ENCODE measurements at places on chromosomes 5 and 9.

DNA sequence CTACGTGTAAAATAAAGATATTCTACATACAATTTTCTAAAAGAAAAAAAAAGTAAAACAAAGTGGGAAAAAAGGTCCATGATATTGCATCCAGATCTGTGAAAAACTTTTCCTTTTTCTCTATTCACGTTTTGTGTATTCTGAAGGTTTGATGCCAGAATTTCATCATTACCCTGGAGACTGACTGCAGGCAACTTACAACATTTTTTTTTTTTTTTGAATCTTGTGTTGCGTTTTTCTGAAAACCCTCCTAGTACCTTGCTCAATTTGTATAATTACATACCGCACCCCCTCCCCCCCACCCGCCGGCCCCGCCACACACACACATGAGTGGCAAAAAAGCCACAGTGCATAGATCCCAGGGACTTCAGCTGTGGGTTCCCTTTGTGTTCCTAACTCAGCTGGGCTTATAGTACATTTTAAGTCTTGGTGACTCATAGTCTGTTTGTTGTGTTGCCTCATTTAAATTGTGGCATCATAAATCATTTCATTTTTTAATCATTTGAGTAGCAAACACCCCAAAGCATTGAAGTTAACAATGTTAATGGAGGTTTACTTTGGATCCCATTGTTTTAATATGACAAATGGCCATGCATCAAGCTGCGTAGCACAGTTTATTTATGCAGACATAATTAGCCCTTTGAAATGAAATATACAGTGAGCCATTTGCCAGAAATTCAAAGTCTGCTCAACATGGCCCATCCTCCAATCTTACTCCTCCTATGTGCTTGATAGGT, 36.0 kb downstream of the PRDM6 start:
- H3K27ac ChIP-seq: no peak overlapping the region
- no peak for DNase-seq
- no peaks in the 10 kb centered on the region for H3K4me1 ChIP-seq
- no peaks in the 10 kb centered on the region for H3K36me3 ChIP-seq

DNA sequence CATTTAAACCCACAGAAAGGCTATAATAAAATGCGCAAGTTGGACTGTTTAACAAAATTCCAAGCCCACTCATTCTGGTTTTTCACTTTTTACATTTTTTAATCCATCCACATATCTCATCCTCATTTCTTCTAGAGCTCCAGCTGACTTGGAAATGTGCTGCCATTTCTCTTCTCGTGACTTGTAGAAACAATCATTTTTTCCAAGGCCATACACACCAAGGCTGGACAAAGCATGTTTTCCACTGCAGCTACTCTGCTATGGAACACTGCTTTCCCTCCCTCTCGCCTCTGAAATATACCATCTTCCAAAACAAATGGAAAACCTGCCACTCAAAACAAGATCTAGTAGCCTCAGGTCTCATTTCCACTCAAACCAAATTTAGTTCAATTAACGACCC, 141.1 kb downstream of the ESM1 start:
- DNase-seq: no peak
- peaks cover 3% of the 10 kb centered on the region for H3K27me3 ChIP-seq
- H3K4me3 ChIP-seq: no peak overlapping the region

GRCh38 chr5:79050498-79050897, 19.0 kb downstream of the DMGDH start:
- peaks cover 5% of the 10 kb centered on the region for H3K27me3 ChIP-seq
- no peaks in the 10 kb centered on the region for H3K36me3 ChIP-seq
- H3K4me1 ChIP-seq: no peaks in the 10 kb centered on the region
- DNase-seq: no peak

GRCh38 chr5:16957304-16958196, 21.5 kb upstream of the MYO10 start:
- no peaks in the 10 kb centered on the region for H3K27me3 ChIP-seq
- no peaks in the 10 kb centered on the region for H3K4me1 ChIP-seq
- DNase-seq: no peak
- H3K27ac ChIP-seq: no peak overlapping the region

GRCh38 chr9:87425202-87425601, 72.5 kb upstream of the DAPK1 start:
- H3K36me3 ChIP-seq: peaks cover 13% of the 10 kb centered on the region
- H3K27ac ChIP-seq: no peak overlapping the region
- DNase-seq: no peak
- no peak overlapping the region for H3K4me3 ChIP-seq
- no peaks in the 10 kb centered on the region for H3K27me3 ChIP-seq
- H3K4me1 ChIP-seq: no peaks in the 10 kb centered on the region

DNA sequence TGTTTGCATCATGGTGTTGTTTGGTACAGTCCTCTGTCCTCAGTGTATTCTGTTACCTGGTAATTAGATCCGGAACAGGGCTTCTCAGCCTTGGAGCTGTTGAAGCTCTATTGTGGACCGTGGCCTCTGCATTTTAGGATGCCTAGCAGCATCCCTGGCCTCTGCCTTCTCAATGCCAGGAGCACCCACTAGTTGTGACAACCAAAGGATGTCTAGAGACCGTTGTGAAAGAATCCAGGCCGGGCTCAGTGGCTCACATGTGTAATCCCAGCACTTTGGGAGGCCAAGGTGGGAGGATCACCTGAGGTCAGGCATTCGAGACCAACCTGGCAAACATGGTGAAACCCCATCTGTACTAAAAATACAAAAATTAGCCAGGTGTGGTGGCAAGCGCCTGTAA, 159.6 kb downstream of the CACNA1B start:
- no peak for DNase-seq
- no peaks in the 10 kb centered on the region for H3K36me3 ChIP-seq
- no peak overlapping the region for H3K4me3 ChIP-seq
- H3K27ac ChIP-seq: no peak overlapping the region
- peaks cover 14% of the 10 kb centered on the region for H3K27me3 ChIP-seq

DNA sequence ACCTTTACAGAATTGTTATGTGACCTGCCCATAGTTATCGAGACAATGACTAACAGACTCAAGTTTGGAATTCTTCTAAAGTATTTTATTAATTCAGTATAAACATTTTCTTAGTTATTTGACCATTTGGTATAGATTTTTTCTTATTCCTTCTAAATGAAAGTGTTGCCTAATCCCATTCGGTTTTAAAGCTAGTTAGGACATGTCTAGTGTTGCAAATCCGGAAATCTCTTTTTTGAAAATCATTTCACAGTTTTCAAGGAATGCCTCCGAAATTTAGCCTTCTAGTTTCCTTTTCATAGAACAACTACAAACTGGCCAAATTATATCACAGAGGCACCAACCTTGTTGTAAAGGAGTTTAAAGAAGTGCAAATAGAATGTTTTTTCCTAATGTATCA, 171.8 kb downstream of the XRCC4 start:
- H3K4me1 ChIP-seq: no peaks in the 10 kb centered on the region
- no peak overlapping the region for H3K4me3 ChIP-seq
- H3K36me3 ChIP-seq: no peaks in the 10 kb centered on the region
- H3K27me3 ChIP-seq: no peaks in the 10 kb centered on the region
- H3K27ac ChIP-seq: no peak overlapping the region

GRCh38 chr5:919356-920000, 26.8 kb downstream of the TRIP13 start:
- no peaks in the 10 kb centered on the region for H3K4me1 ChIP-seq
- peaks cover 2% of the 10 kb centered on the region for H3K27me3 ChIP-seq
- H3K4me3 ChIP-seq: no peak overlapping the region
- no peak for DNase-seq
- no peaks in the 10 kb centered on the region for H3K36me3 ChIP-seq

DNA sequence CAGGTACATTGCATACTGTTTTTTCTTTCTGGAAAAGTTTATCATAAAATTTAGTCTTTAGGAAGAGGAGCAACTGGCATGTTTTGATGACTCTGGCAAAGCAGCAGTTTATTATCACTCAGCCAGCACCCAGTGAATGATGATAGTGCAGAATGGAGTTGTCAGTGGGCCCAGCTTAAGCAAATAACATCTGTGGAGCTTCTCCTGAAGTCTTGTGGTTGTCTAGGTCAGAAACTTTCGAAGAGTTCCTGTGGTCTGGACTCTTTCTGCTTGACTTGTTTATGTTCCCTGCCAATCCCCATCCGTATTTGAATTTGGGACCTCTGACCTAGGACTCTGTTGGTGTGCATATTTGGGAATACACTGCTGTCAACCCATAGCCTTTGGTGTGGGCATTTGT, 38.1 kb upstream of the C5orf47 start:
- H3K4me1 ChIP-seq: no peaks in the 10 kb centered on the region
- H3K27me3 ChIP-seq: no peaks in the 10 kb centered on the region

- no peak overlapping the region for H3K4me3 ChIP-seq
- H3K27ac ChIP-seq: no peak overlapping the region
- no peaks in the 10 kb centered on the region for H3K4me1 ChIP-seq
- no peak for DNase-seq
- no peaks in the 10 kb centered on the region for H3K36me3 ChIP-seq
Measured at GRCh38 chr9:135379540-135380267, 99.9 kb upstream of the PPP1R26 start.

- peak overlapping the region; percentile 94 for H3K4me3 ChIP-seq
- H3K27ac ChIP-seq: no peak overlapping the region
- peaks cover 50% of the 10 kb centered on the region for H3K4me1 ChIP-seq
- DNase-seq: peak; percentile 8
Measured at GRCh38 chr5:98769959-98770208, 3.6 kb upstream of the RGMB start.

GRCh38 chr5:107253246-107253645, 417.5 kb downstream of the EFNA5 start:
- H3K4me3 ChIP-seq: no peak overlapping the region
- H3K4me1 ChIP-seq: peaks cover 18% of the 10 kb centered on the region
- no peak overlapping the region for H3K27ac ChIP-seq
- DNase-seq: no peak
- no peaks in the 10 kb centered on the region for H3K36me3 ChIP-seq

GRCh38 chr5:74950836-74951515, 84.8 kb upstream of the FAM169A start:
- no peak overlapping the region for H3K4me3 ChIP-seq
- no peak overlapping the region for H3K27ac ChIP-seq
- peaks cover 2% of the 10 kb centered on the region for H3K27me3 ChIP-seq
- no peaks in the 10 kb centered on the region for H3K4me1 ChIP-seq
- peaks cover 3% of the 10 kb centered on the region for H3K36me3 ChIP-seq
- no peak for DNase-seq

DNA sequence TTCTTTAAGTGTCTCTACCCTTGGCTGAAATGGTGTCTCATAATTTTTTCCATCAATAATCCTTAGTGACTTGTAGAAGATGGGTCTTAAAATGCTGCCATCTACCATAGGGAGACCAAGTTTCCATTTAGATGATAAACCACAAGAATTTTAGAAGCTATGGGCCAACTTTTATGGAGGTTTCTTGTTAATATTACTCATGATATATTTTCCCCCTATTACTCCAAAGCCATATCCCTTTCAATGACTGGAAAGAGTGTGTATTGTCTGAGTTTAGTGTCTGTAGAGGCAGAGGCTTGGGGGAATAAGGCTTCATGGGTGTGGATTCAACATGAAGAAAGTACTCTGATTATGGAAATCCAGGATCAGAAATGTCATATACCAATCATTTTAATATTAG, 507.3 kb upstream of the TNC start:
- H3K4me1 ChIP-seq: no peaks in the 10 kb centered on the region
- H3K27me3 ChIP-seq: no peaks in the 10 kb centered on the region
- H3K36me3 ChIP-seq: no peaks in the 10 kb centered on the region
- no peak overlapping the region for H3K27ac ChIP-seq
- DNase-seq: no peak

- no peaks in the 10 kb centered on the region for H3K4me1 ChIP-seq
- no peak for DNase-seq
- H3K36me3 ChIP-seq: no peaks in the 10 kb centered on the region
- H3K4me3 ChIP-seq: no peak overlapping the region
Measured at GRCh38 chr5:164175083-164175482, 669.7 kb downstream of the MAT2B start.

- no peak overlapping the region for H3K27ac ChIP-seq
- no peaks in the 10 kb centered on the region for H3K36me3 ChIP-seq
- H3K27me3 ChIP-seq: peaks cover 3% of the 10 kb centered on the region
- no peaks in the 10 kb centered on the region for H3K4me1 ChIP-seq
Measured at GRCh38 chr9:126117631-126118030, 209.0 kb upstream of the MVB12B start.

DNA sequence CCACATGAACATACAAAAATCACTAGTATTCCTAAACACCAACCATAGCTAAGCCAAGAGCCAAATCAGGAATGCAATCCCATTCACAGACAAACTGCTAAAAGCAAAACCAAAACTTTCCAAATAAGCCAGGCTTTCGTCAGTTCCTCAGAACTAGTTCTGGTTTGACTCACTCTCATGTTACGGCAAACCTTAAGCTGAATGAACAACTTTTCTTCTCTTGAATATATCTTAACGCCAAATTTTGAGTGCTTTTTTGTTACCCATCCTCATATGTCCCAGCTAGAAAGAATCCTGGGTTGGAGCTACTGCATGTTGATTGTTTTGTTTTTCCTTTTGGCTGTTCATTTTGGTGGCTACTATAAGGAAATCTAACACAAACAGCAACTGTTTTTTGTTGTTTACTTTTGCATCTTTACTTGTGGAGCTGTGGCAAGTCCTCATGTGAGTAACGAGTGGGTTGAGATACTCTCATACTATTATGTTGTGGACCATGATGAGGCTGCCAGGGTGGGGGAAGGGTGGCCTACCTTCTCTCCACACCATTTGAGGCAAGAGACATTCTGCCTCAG, at the start of gene PDCD1LG2:
PDCD1LG2 (plus strand) TSS at position 172 of the 572 bp plus-strand sequence. CDS start 12,016 bp downstream, outside the sequence.
- no peak for DNase-seq
- H3K4me3 ChIP-seq: no peak within 1 kb of the TSS
- no peaks in the 10 kb centered on the region for H3K4me1 ChIP-seq

- peaks cover 4% of the 10 kb centered on the region for H3K27me3 ChIP-seq
- no peaks in the 10 kb centered on the region for H3K36me3 ChIP-seq
- DNase-seq: no peak
Measured at GRCh38 chr5:171205375-171205774, 103.7 kb upstream of the TLX3 start.

DNA sequence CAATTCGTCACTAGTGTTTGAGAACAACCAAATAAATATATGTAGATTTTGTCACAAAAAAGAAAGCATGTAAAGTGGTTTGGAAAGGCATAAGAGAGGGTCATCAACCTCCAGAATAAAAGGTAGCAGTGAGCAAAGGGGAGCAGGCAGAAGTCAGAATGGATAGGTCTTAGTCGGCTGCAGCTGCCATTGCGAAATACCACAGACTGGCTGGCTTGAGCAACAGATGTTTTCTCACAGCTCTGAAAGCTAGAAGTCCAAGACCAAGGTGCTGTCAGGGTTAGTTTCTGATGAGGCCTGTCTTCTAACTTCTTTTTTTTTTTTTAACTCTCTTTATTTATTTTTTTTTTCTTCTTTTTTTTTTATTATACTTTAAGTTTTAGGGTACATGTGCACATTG, 208.1 kb upstream of the PIK3R1 start:
- no peaks in the 10 kb centered on the region for H3K4me1 ChIP-seq
- no peaks in the 10 kb centered on the region for H3K36me3 ChIP-seq
- DNase-seq: no peak
- no peak overlapping the region for H3K4me3 ChIP-seq

GRCh38 chr5:170571281-170571731, 67.5 kb downstream of the KCNIP1 start:
- H3K36me3 ChIP-seq: no peaks in the 10 kb centered on the region
- H3K4me3 ChIP-seq: no peak overlapping the region
- peaks cover 7% of the 10 kb centered on the region for H3K27me3 ChIP-seq
- H3K27ac ChIP-seq: no peak overlapping the region
- no peaks in the 10 kb centered on the region for H3K4me1 ChIP-seq
- no peak for DNase-seq

- H3K27ac ChIP-seq: no peak overlapping the region
- DNase-seq: no peak
- no peaks in the 10 kb centered on the region for H3K4me1 ChIP-seq
- H3K36me3 ChIP-seq: no peaks in the 10 kb centered on the region
Measured at GRCh38 chr5:41191249-41191648, 22.1 kb downstream of the C6 start.

- no peaks in the 10 kb centered on the region for H3K4me1 ChIP-seq
- peaks cover 21% of the 10 kb centered on the region for H3K36me3 ChIP-seq
- no peak overlapping the region for H3K4me3 ChIP-seq
- no peak for DNase-seq
- no peak overlapping the region for H3K27ac ChIP-seq
- H3K27me3 ChIP-seq: peaks cover 3% of the 10 kb centered on the region
Measured at GRCh38 chr9:95171001-95171400, 146.5 kb downstream of the FANCC start.
